ENCODE measurements at places on chromosomes 7 and 10.

- no peak for DNase-seq
Measured at GRCh38 chr10:6101181-6101580, 12.3 kb downstream of the RBM17 start.

GRCh38 chr7:91280604-91281003, 16.4 kb downstream of the FZD1 start:
- no peak for DNase-seq

- DNase-seq = no peak
Measured at GRCh38 chr10:30784524-30784896, 155.0 kb upstream of the LYZL2 start.

GRCh38 chr7:44625526-44626471, 19.4 kb downstream of the OGDH start:
- no peak for DNase-seq

DNA sequence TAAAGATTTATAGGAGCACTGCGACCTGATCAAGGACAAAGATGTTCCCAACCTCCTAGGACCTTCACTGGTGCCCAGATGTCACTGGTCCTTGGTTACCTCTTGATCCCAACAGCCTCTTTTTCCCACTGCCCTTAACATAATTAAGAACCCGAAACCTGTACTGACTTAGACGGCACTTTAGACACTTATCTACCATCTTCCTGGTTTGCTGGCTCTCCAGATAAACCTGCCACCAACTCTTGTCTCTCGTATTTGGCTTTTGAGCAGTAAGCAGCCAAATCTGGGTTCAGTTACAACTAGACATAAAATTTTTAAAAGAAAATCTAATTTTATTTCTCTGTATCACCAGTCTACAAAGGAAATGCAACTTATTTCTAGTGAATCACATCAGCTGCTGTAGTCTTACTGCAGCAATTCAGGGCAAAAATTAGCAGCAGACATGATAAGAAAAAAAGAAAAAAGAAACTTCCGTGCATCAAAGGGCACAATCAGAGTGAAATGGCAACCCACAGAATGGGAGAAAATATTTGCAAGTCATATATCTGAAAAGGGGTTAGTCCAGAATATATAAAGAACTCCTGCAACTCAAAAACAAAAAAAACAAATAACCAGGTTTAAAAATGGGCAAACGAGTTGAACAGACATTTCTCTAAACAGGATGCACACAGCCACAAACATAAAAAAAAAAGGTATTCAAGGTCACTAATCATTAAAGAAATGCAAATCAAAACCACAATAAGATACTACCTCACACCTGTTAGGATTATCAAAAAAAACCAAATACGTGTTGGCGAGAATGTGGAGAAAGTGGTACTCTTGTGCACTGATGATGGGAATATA, 9.4 kb downstream of the ASB13 start:
- DNase-seq = no peak

Data from NCI-H510A (cell line).